Glutamatergic neuron (in vitro differentiated cells): ENCODE measurements at places on chromosomes 13 and 19.

DNA sequence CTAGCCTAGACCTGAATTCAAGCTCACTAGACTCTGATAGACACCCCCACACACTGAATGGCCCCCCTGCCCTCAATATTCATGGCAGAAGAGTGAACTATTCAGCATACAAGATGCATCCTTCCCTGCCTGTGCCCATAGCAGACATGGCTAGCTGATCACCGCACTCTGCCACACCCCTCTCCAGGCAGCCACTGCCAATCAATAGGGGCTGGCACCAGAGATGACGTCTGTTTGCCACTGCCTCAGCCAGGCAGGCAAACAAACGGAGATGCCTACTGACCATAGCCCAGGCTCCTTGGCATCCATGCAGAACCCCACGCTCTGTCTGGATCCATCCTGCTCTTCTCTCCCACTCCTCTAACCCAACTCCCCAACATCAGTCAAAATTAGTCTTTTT, 13.8 kb upstream of the NPAS1 start:
- no peak for DNase-seq

DNA sequence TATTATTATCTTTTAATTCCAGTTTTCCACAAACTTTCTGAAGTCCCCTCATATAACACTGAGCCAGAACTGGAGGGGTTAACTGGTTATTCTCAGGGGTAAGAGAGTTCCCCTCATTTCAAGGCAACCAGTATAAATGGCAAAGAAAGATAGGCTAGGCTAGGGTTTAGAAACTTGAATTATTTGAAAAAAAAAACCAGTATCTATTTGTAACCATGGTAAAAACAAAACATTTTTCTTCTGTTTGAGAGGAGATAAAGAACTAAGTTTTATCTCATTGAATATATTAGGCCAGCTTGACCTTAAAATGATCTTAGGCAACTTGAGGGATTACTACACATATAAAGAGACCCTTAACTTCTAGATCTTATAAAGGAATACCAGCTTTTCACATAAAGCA, 19.6 kb downstream of the SUPT20H start:
- no peak for DNase-seq

DNA sequence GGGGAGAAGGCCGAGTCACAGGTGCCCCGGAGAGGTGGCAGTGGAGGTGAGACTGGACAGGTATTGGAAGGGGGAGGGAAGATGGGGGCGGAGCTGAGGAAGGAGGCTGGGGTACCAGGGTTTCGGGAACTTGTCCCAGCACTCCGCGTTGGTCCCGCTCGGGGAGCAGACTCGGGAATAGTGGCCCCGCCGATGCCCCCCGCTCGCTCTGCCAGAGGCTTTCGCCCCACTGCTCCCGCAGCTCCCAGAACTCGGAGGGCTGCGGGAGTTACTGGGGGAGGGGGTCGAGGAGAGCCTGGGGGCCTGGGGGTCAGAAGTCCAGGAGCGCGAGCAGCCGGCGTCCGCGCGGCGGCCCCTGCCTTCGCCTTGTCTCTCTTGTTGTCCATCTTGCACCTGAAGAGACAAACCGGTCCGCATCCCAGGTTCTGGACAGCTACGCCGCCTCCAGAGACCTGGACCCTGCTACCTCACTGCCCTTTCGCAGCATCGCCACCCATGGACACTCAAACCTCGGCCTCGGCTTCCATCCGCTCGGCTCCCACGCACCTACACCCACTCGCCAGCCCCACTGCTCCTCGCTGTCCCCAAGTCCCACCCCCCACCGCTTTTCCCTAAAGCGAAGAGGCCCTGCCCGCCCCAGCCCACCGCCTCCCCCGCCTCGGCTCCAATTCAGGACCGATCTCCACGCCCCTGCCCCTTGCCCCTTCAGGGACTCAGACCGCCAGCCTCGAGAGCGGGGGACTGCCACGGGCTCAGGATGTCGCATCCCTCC, 700 bp downstream of the PRR36 start:
- peak; percentile 68 for DNase-seq

DNA sequence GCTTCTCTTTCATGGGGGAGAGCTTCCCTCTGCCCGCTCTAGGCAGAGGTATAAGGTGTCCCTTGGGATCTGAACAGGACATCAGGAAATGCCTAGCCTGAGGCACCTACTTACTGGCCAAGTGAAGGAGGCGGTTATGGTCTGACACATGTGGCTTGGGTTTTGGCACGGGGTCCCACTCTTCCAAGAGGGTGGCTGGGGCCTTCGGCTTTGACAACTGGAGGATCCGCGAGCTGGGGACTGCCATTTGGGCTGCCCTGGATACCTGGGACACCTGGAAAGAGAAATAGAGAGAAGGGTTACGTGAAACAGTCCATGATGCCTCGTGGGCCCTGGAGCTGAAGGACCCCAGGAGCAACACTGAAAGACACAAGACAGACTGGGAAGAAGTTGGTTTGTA, 22.4 kb upstream of the MIER2 start:
- DNase-seq: no peak

DNA sequence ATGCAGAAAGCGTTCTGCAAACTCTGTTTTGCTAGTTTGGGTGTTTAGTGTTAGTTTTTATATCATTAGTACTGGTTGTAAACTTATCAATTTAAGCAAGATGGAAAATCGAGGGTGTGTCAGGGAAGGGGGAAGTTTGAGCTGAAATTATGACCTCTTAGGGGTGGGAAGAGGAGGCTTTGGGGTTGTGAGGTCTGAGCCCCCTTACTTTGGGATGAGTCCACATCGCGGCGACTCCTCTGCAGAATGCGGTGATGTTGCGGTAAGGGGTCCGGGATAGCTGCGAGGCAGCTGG, 743 bp upstream of the NDUFS7 start:
- no peak for DNase-seq

- DNase-seq: no peak
Observed at GRCh38 chr13:33218020-33218419, 67.5 kb downstream of the STARD13 start.

- no peak for DNase-seq
Observed at GRCh38 chr13:51292000-51292565, 47.4 kb upstream of the SERPINE3 start.

GRCh38 chr19:12985049-12985776, 10.1 kb upstream of the NFIX start:
- DNase-seq: peak; percentile 68

GRCh38 chr19:11152318-11153062, 3.1 kb downstream of the SPC24 start:
- DNase-seq: no peak

GRCh38 chr13:47539317-47539716, 461.8 kb downstream of the SUCLA2 start:
- DNase-seq: no peak

DNA sequence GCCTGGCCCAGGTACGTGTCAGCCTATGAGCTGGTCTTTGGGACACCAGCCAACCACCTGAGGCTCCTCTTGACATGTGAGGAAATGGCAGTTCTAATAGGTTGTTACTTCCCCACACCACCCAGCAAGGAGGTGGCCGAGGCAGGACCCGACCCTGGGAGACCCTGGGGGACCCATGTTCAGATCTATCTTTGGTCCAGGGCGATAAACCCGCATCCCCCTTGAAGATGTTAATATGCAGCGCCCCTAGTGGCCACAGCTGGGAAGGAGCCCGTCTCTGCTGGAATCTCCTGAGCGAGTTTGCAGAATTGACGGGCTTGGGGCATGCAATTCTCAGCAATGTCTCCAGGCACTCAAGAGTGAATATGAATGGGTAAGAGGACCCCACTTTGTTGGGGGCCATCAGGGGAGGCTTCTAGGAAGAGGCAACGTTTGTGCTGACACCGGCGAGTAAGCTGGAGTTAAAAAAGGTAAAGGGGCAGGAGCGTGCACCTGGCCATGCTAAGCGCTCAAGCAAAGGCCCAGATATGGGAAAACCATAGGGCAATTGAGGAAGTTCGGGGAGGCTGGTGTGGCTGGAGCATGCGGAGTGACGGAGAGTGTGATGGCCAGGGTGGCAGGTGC, 1.5 kb upstream of the MYO1F start:
- peak; percentile 86 for DNase-seq

DNA sequence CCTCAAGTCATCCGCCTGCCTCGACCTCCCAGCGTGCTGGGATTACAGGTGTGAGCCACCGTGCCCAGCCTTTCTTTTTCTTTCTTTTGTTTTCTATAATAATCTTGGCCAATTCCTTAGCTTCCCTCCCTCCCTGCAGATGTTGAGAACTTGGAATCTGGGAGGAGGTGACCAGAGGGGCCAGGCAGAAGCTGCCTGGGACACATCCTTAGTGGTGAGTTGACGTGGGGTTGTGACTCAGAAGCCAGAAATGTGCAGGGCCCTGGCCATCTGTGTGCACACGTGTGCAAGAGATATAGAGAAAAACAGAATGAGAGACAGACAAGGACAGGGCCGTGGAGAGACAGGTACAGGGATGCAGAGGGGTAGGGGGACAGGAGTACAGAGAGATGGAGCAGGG, 154.3 kb downstream of the SIPA1L3 start:
- no peak for DNase-seq

DNA sequence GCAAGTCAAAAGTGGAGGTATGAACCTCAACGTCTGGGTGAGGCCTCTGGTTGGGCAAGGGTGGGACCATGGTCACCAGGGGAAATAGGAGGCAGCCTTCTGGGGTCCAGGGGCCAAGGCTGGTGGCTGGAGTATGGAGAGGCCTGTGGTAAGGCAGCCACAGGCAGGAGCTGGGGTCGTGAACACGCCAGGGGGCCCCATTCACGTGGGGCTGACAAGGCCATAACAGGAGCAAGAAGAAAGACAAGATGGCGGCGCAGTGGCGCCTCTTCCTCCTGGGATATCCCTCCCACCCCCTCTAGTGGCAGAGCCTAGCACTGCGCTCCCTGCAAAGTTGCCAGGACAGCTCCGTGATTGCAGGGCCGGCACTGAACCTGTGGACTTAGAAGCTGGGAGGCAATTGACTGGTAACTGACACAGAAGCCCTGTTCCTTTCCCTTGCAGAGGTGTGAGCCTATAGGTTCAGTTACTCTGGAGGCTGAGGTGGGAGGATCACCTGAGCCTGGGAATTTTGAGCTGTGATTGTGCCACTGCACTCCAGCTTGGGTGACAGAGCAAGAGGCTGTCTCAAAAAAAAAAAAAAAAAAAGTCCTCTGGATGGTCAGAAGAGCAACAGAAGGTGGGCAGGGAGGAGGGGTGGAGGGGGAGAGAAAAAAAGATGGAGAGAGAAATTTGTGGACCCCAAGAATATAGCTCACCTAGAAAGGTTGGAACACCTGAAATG, 19.7 kb upstream of the EDDM13 start:
- DNase-seq: peak; percentile 95

DNA sequence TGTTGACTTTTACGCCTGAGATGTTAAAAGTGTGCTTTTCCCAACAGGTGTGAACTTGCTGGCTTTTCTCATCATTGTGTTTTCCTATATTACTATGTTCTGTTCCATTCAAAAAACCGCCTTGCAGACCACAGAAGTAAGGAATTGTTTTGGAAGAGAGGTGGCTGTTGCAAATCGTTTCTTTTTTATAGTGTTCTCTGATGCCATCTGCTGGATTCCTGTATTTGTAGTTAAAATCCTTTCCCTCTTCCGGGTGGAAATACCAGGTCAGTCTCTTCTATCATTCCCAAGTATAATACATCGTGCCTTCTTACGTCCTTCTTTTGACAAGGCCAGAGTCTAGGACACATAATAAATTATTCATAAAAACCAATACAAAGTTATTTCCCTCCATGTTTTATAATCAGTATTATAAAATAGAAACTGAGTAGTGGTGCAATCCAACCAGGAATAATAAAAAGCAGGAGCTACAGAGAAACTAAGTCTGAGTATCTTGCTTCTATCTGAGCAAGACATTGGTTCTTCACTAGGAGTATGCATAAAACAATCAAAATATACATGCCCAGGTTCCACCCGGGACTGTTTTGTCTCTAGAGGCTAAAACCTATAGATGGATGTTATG, 57.9 kb downstream of the RXFP2 start:
- DNase-seq: no peak

- DNase-seq: no peak
Observed at GRCh38 chr13:48770372-48770771, 116.6 kb downstream of the CYSLTR2 start.

GRCh38 chr19:50723069-50723468, at the start of gene CLEC11A:
TSS of gene CLEC11A (plus strand) at chr19:50723364. CDS start at chr19:50723526, 162 bp downstream.
- no peak for DNase-seq

GRCh38 chr19:41811981-41812380, 15.6 kb downstream of the CEACAM3 start:
- DNase-seq: no peak

- no peak for DNase-seq
Observed at GRCh38 chr13:92716749-92717148, 509.9 kb upstream of the GPC6 start.

GRCh38 chr13:113141601-113141970, 16.9 kb upstream of the PROZ start:
- no peak for DNase-seq
